ENCODE measurements at places on chromosomes 1 and 21.

GRCh38 chr1:167553136-167554027, at the start of gene CREG1:
TSS of gene CREG1 (minus strand) at chr1:167553762.
- peak; percentile 93 for DNase-seq
- H3K27ac ChIP-seq: peak within 1 kb of the TSS; percentile 1
- peak within 1 kb of the TSS; percentile 95 for H3K4me3 ChIP-seq
- H3K4me1 ChIP-seq: peaks cover 4% of the 10 kb centered on the region
- no peaks in the 10 kb centered on the region for H3K36me3 ChIP-seq

- no peaks in the 10 kb centered on the region for H3K4me1 ChIP-seq
- H3K27me3 ChIP-seq: no peaks in the 10 kb centered on the region
- DNase-seq: no peak
- H3K27ac ChIP-seq: no peak overlapping the region
- no peaks in the 10 kb centered on the region for H3K36me3 ChIP-seq
These were observed 186.2 kb downstream of the RHOU start for GRCh38 chr1:228921481-228921880.

DNA sequence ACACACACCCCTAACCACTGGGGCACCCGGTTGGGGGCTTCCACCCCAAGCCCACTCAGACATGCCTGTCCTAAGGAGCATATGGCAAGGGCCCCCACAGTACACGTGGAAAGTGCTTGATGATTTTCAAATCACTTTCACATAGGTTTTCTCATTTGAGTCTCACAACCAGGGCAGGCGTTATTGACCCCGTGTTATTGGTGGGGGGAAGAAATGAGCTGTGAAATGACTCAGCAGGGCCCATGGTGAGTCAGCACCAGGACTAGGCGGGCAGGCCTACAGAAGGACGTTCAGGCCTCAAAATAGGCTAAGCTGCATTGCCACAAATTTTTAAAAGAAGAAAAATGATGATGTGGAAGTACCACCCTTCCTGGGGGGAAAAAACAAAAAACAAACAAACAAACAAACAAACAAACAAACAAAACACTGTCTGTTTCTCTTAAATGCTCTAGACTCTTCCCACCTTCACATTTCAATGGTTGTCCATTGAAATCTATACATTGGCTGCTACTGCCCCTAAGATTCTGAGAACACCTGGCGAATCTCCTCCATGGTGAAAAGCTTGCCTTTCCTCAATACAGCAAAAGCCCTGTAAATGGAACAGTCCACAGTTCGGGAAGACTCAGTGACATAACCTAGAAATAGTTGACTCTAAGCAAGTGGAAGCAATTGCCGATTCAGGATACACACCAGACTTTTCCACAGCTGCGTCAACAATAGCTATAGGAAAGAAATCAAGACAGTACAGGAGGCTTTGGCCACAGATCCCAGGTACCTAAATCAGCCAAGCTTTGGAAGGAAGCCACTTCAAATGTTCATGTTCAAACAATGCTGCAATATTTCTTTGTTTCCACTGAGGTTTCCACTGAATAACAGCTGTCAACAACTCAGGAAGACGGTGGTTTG, 234.7 kb downstream of the TOMM20 start:
- H3K4me1 ChIP-seq: peaks cover 19% of the 10 kb centered on the region
- peak overlapping the region; percentile 14 for H3K27ac ChIP-seq
- H3K4me3 ChIP-seq: no peak overlapping the region
- DNase-seq: peak; percentile 54

GRCh38 chr1:97824624-97825023, 96.2 kb downstream of the DPYD start:
- DNase-seq: no peak
- no peaks in the 10 kb centered on the region for H3K36me3 ChIP-seq
- no peaks in the 10 kb centered on the region for H3K4me1 ChIP-seq
- no peak overlapping the region for H3K4me3 ChIP-seq
- H3K27me3 ChIP-seq: no peaks in the 10 kb centered on the region

- no peak for DNase-seq
- no peaks in the 10 kb centered on the region for H3K36me3 ChIP-seq
- peaks cover 4% of the 10 kb centered on the region for H3K27me3 ChIP-seq
- H3K27ac ChIP-seq: no peak overlapping the region
- peaks cover 20% of the 10 kb centered on the region for H3K4me1 ChIP-seq
- H3K4me3 ChIP-seq: no peak overlapping the region
These were observed 30.1 kb upstream of the SRP9 start for GRCh38 chr1:225747566-225747965.

DNA sequence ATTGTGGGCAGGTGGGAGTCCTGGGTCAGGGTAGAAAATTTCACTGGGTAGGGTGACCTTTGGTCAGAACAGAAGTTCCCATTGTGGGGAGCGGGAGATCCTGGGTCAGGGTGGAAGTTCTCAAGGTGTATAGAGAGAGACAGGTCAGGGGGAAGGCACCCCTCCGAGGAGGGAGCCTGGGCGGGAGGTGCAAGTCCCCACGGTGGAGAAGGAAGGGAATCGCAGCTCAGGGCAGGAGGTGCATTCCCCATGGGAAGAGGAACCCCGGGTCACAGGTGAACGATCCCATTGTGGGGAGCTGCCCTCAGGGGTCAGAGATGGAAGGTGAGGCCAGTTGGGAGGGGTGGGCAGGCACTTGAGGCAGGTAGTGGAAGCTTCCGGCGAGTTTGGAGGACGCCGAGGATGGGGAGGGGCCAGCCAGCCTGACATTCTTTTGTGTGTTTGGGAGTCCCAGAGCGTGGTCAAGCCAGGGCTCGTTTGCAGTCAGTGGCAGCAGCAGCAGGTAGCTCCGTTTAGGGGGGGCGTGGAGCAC, 637 bp downstream of the LYPLA2 start:
- no peaks in the 10 kb centered on the region for H3K27me3 ChIP-seq
- DNase-seq: no peak
- H3K4me3 ChIP-seq: peak overlapping the region; percentile 82
- H3K27ac ChIP-seq: peak overlapping the region; percentile 0
- H3K36me3 ChIP-seq: peaks cover 46% of the 10 kb centered on the region

GRCh38 chr21:38878379-38879179, 72.8 kb downstream of the ETS2 start:
- no peaks in the 10 kb centered on the region for H3K36me3 ChIP-seq
- DNase-seq: no peak
- H3K4me1 ChIP-seq: no peaks in the 10 kb centered on the region
- no peak overlapping the region for H3K4me3 ChIP-seq
- no peak overlapping the region for H3K27ac ChIP-seq
- no peaks in the 10 kb centered on the region for H3K27me3 ChIP-seq

DNA sequence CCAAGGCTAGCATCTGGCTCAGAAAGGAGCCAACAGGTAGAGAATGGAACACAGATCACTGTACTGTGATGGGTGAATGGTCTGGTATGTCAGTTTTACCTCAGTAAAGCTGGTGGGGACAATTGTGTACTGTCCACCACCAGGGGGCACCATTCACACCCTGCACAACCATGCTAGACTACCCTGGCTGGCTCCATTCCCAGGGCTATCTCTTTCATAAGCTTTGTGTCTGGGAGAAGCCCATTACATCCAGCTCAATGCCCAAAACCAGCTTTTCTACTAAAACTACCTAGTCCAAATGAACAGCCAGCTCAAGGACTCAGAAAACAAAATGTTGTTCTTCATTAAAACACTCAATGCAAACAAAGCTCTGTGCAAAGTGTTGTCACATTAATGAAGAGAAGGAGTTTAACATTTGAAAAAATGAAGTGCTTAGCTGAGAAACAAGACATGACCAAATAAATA, 62.0 kb upstream of the RASAL2 start:
- no peaks in the 10 kb centered on the region for H3K4me1 ChIP-seq
- peak; percentile 86 for DNase-seq
- H3K27ac ChIP-seq: no peak overlapping the region
- H3K36me3 ChIP-seq: peaks cover 29% of the 10 kb centered on the region

DNA sequence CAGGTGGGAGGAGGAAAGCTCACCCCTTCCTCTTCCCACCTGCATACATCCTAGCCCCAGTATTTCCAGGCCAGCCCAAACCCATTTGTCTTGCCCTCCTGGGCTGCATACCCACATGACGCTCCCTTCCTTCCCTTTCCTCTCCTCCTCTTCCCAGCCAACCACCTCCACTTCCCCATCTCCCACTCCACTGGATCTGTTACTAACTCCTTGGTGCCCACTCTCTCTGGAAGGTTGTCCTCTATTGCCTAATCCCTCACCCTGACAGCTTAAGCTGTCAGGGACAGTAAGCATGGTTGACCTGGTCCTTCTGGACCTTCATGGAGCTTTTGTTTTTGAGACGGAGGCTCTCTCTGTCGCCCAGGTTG, 23.0 kb upstream of the SYNC start:
- H3K4me1 ChIP-seq: peaks cover 14% of the 10 kb centered on the region
- no peak for DNase-seq
- H3K36me3 ChIP-seq: no peaks in the 10 kb centered on the region
- no peaks in the 10 kb centered on the region for H3K27me3 ChIP-seq
- no peak overlapping the region for H3K4me3 ChIP-seq
- H3K27ac ChIP-seq: no peak overlapping the region

DNA sequence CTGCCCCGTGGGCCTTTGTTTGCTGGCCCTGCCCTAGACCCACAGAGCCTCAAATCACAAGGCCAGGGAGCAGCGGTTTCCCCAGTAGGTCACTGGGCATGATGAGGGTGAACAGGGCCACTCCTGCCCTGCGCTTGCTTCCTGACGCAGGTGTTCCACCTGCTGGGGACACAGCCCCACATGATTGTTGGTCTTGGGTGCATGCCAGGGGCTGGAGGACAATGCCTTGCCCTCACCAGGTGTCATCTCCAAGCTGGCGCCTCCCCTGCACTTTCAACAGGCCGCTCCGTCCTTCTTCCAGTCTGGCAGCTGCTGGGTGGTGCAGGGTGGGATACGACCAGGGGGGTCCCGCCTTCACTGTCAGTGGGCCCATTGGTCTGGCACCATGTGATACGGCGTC, 24.3 kb downstream of the IL10RB start:
- no peak overlapping the region for H3K4me3 ChIP-seq
- no peaks in the 10 kb centered on the region for H3K27me3 ChIP-seq
- peaks cover 58% of the 10 kb centered on the region for H3K36me3 ChIP-seq
- H3K4me1 ChIP-seq: peaks cover 17% of the 10 kb centered on the region

DNA sequence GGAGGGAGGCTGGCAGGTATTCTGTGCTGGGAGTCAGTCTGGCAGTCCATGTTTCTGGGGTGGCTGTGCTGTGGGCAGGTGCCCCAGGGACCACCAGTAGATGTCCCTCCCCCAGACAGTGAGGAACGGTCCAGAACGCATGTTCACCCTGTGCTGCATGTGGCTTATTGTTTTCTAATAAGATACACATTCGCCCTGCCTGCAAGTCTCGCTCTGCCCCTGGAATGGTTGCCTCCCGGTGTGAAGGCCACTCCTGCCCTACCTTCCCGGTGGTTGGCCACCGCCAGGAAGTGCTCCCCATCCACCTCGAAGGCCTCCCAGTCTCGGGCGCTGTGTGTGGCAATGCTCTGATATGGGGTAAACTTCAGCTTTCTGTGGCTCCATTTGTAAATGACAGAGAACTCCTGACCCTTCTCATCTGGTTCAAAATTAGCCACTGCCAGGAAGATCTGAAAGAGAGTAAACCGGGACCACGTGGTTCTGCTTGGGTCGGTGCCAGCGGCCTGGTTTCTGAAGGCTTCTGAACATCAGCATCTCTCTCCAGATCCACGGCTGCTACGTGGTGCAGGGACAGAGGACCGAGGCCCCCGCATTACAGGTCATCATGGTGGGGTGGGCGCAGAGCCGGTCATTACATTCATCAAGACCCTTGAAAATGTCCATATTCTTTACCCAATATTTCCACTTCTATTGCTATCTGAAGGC, 14.5 kb downstream of the KRTAP10-1 start:
- no peak for DNase-seq
- H3K27me3 ChIP-seq: peaks cover 3% of the 10 kb centered on the region
- H3K4me1 ChIP-seq: peaks cover 5% of the 10 kb centered on the region
- H3K36me3 ChIP-seq: no peaks in the 10 kb centered on the region
- H3K27ac ChIP-seq: no peak overlapping the region

- H3K27me3 ChIP-seq: no peaks in the 10 kb centered on the region
- H3K36me3 ChIP-seq: peaks cover 83% of the 10 kb centered on the region
- no peak overlapping the region for H3K27ac ChIP-seq
These were observed 61.1 kb upstream of the GNG4 start for GRCh38 chr1:235710687-235711086.

GRCh38 chr1:61980561-61980960, 214.1 kb upstream of the L1TD1 start:
- no peaks in the 10 kb centered on the region for H3K4me1 ChIP-seq
- H3K27ac ChIP-seq: no peak overlapping the region
- H3K27me3 ChIP-seq: no peaks in the 10 kb centered on the region
- no peak overlapping the region for H3K4me3 ChIP-seq
- peak; percentile 5 for DNase-seq

DNA sequence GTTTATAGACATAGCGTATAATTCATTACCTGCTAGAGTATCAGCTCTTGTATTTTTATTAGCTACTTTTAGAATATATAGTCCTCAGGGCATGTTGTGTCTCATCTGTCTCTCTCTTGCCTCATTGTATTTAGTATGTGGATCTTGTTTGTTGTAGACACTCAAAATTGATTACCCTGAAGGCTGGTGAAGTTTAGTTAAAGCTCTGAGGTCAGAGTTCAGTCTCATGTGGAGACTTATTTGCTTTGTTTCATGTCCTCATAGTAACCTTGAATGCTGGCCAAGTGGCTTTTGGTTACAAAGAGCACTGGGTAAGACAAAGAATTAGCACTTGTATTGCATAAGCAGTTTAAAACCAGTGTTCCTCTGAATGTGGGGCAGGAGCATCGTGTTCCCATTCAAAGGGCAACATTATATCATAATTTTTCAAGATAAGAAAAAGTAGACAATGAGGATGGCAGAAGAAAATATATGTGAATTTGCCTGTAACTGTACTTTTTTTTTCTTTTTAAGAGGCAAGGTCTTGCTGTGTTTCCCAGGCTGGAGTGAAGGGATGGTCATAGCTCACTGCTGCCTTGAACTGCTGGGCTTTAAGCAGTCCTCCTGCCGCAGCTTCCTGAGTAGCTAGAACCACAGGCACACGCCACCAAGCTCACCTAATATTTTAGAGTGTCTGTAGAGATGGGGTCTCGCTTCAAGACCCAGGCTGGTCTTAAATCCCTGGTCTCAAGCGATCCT, 17.4 kb downstream of the CNST start:
- no peak overlapping the region for H3K27ac ChIP-seq
- no peak overlapping the region for H3K4me3 ChIP-seq
- peaks cover 3% of the 10 kb centered on the region for H3K36me3 ChIP-seq
- H3K27me3 ChIP-seq: no peaks in the 10 kb centered on the region

Measured in mesenchymal stem cell (in vitro differentiated cells and primary cell).